ENCODE measurements at places on chromosomes 6 and 20. TPM values are rescaled to one million over a fixed set of nuclear protein-coding genes. Genes with fewer than 3 reads are reported as not detected.

Gene LIME1
- total RNA-seq = 179 TPM

DNA sequence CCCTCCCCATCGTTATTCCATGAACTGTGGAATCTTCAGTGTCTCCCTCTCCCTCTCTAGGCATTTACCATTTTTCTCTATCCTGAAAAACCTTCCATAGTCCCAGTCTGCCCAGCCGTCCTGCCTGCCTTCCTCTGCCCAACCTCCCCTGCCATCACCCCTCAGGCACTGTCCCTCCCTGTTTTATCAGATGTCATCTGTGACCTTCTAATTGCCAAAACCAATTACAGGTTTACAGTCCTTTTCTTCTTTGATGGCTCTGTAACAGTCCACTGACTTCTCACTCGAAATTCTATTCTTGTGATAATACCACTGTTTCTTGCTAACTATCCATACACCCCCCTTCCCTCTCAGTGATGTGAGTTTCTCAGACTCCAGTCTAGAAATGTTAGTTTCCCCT is 2.3 kb upstream of the SLC23A2 start:
- DNase-seq = no peak

DNA sequence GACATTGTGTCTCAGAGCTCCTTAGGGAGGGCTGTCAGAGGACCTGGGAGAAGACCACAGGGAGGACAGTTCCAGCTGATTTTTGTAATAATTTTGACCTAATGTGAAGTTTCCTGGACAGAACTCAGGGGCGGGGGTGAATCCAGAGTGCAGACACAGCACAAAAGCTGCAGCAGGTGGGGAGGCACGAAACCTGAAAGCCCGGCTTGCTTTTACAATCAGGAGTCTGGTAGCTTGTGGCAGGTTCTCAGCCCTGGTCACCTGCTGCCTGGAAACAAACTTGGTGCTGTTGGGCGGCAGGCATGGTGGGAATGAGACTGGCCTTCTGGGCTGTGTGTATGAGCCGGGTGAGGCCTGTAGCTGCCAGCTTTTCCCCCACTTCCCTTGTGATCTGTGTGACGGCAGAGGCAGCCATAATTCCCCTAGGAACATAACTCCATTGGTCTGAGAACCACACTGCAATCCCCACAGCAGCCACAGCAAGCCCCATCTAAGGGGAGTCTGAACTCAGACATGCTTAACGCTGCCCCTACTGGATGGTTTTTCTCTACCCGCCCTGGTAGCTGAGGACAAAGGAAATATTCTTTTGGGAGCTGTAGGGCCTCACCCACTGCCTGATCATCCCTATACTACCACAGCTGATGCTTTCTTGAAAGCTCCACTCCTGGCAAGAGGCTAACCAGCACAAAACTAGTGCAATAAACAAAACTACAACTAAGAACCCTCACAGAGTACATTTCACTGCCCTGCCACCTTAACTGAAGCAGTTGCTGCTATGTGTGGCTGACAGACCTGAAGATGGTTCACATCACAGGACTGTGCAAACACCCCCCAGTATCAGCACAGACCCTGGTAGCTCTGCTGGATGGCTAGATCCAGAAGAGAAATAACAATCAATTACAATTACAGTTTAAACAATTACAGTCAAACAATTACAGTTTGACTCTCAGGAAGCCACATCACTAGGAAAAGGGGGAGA is 1055.1 kb upstream of the GJE1 start:
- DNase-seq = no peak

DNA sequence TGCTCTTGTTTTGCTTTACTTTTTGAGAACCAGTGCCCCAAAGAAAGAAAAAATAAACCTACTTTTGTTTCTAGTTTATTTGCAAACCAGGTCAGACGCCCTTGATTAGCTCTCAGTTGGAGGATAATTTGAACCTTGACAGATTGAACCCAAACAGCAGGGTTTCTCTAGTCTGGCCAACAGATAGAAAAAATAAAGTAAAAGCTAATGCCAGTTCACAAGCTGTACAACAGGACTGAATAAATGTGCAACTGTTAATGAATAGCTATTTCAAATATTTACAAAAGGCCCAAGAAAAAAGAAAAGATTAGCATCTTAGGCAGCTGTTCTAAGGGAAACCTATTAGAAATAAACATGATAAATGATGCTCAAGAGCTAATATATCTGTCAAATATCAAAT is 331.8 kb downstream of the CDKAL1 start:
- no peak for DNase-seq

DNA sequence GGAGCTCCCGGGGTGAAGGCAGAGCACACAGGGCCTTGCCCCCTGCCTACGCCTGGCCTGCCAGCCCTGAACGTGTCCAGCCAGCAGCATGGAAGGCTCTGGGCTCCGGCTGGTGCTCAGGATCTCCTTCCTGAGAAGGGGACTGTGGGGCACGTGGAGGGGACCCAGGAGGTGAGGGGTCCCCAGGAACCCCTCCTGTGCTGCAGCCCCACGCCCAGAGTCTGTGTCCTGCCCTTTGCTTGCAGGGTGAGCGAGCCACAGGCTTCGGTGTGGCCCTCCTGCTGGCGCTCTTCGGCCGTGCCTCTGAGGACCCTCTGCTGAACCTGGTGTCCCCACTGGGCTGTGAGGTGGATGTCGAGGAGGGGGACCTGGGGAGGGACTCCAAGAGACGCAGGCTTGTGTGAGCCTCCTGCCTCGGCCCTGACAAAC is 22.3 kb downstream of the NPEPL1 start:
- no peak for DNase-seq

Data from T-helper 17 cell (primary cell).